ENCODE measurements at places on chromosomes 6 and 20.
A peak's percentile ranks its signal among the peaks of the same experiment; 100 is the strongest.

DNA sequence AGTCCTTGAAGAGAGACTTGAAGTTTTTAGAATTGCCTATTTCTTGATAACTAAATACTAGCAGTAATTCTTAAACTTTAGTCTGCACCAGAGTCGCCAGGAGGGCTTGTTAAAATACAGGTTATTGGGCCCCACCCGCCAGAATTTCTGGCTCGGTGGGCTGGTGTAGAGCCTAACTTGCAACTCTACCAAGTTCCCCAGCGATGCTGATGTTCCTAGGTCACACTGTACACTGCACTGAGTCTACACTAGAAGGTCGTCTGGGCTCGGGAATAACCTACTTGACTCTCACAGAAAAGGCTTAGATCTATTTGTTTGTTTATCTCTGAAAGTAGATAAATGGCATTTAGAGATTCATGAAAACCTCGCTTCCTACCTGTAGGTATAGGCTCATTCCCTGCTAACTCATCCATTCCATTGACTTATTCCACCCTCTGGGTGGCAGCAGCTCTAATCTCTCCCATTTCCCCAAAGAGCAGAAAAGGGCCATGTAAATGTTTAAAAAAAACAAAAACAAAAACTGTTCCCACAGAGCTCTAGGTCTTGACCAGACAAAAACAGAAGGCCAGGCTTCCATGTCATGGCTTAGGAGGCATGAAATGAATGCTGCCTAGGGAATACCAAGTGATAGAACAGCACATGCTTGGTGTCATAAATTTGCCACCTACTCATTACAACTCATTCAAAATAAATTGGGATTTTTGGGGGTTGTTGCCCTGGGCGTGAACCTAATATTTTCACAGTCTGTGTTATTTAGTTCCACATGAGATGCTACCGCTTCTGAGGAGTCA, 292.1 kb downstream of the ADGB start:
- no peak for DNase-seq

DNA sequence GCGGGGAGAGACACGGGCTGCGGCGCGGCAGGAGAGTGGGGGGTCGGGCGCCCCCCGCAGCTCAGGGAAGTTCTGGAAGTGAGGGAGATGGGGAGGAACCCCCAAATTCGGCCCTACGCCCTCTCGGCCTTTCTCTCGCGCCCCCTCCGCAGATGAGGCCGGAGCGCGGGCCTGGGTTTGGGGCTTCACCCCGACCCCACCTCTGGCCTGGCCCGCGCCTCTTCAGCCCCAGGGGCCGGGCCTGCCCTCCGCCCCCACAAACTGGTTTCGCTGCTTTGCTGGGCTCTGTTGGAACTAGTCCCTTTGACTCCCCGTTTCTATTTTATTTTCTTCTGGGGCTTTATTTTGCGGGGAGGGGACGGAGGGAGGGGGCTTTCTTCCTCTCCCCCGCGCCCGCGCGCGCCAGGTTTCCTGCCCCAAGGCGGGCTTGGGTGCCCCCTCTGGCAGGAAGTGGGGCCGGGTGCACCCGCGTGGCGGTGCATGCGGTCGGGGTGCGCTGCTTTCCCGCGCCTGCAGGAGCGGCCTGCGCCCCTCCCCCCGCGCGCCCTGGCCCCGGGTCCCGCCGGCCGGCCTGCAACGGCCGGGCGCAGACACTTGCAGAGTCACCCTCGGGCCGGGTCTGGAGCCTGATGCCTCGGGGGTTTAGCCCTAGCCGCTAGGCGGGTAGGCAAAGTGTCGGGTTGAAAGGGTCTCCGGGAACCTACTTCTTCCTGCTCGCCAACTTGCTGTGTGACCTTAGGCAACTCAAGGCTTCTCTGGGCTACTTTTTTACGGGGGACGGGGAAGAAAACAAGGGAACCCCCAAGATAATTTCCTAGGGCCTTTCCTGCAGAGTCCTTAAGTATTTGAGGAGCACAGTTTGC, 1.3 kb downstream of the HMGA1 start:
- no peak for DNase-seq

- no peak for DNase-seq
Measured at GRCh38 chr20:8073024-8073832, 53.7 kb upstream of the TMX4 start.

DNA sequence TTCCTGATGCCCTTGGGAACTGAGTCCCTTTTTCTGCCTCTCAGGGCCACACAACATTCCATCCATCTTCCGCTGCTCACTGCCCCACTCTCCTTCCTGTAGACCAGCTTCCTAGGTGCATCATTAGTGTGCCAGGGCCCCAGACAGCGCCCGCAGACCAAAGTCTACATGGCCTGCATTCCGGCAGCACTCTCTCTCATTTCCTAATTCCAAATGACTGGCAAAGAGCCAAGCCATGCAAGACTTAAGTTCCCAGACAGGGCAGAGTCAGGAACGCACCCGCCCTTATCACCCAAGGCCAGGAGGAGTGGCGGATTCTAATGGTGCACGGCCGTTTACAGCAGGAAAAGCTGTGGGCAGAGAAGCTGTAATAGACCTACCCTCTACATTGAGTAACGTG, 159.8 kb upstream of the ARID1B start:
- DNase-seq: no peak

DNA sequence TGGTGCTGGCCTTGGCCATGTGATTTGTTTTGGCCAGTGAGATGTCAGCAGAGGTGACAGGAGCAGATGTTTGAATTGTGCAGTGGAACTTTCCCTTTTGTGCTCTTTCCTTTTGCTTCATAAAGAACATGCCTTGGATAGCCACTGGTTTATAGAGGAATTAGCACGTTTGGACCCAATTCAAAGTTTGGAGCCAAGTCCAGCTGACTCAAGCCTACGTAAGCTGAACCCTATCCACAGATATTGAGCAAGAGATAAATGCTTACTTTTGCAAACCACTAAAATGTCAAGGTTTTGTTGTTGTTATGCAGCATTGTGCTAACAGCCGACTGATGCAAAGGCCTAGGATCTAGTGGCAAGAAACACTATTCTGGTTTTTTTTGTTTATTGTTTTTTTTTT, 230.9 kb upstream of the CITED2 start:
- peak; percentile 34 for DNase-seq

DNA sequence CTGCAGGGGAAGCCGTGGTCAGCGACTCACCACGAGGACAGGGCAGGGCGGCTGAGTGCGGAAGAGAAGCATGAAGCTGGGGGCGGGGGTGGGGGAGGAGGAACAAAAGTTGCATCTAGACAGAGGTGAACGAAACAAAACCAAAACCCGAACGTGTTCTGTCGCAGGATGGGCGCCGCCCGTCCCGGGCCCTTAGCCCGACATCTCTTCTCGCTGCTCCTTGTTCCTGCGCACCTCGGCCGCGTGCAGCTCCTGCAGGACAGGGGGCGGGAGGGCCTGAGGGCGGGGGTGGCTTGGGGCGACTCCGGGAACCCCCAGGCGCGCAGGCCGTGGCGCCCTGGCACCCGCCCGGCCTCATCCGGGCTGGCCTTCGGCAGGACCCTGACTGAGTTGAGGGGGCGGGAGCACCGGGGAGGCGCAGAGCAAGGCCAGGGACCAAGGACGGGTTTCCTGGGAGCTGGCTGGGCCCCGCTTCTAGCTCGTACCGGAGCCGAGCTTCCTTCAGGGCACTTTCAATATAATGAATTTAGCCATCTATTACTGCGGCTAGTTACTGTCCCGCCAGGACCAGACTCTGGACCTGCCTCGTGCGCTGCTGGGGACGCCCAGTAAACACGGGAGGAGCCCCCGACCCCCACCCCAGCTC, 12.0 kb downstream of the STMN3 start:
- DNase-seq: peak; percentile 72

- DNase-seq: no peak
Measured at GRCh38 chr6:123994168-123994567, 190.5 kb downstream of the NKAIN2 start.

DNA sequence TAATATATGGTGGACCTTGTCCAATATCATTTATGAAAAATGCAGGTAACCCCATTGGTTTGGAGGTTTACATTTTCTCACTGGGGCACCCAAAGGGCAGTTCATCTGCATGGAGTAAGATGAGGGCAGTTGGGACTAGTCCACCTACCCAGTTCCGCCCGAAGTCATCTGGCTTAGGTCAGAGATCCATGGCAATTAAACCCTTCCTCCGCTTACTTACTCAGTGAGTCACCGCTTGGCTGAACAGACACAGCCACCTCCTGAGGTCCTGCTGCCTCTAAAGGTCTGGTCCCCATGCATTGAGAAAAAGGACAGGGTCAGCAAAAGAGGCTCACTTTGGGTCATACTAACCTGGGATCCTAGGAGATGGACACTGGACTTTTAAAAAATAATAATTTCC, 102.9 kb upstream of the PRL start:
- DNase-seq: no peak

DNA sequence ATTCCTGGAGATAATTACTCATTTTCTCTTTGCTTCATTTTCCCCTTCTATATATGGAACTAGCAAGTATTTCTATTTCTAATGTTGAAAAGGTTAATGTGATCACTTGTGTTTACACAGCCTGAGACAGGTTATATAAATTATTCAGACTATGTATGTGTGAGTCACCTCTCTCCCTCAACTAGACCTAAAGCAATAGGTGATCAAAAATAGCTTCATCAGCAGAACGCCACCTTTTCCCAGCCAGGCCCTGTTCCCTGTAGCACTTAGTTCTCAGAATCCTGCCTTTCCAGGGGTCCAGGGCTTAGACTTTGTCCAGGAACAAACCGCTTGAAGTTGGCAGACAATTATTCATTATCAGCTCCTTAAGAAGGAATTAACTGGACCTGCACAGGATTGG, 125.3 kb upstream of the EXOC2 start:
- no peak for DNase-seq

GRCh38 chr6:46255528-46255927, 84.7 kb upstream of the ENPP5 start:
- no peak for DNase-seq

DNA sequence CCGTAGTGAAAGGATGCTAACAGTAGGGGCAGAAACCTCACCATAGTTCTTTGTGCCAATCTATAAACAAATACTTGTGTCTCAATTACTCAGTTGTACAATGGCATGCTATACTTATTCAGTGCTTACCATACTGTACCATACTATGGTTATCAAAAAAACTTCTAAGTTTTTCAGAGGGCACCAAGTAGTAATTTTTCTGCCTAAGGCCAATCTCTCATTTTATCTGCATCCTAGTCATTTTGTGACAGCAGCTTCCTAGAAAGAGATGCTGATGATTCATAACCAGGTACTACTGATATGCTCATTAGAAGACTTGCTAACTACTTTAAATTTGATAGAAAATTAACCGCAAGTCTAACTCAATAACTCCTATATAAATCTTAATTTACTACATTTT, 42.9 kb downstream of the TMEM244 start:
- no peak for DNase-seq

DNA sequence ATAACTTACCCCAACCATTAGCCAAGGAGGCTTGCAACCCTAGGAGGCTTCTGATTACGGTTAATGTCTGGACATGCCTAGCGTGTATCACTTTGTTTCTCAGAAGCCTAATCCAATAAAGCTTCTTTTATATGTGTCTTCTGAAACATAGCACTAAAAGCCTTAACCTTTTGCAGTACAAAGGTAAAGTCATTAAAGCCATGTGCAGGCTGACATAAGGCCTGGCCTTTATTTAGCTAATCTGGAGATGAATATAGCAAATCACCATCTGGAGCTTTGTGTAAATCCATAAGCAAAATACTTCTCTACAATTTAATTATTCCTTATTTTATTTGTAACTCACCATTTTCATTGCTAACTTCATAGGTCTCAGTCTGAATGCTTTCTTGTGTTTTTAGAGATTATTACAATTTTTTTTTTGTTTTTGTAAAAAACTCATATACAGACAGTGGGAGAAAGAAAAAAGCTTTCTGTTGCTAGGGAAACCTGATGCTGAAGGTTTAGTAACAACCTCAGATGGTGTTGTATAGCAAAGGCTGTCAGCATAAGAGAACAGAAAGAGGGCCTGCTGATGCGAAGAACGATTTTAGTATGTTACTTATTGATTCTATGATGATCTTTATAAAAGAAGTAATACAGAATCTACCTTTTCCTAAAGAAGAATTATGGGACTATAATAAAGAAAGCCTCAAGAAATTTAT, at the start of gene EYS:
TSS of gene EYS (minus strand) at position 101 of the 701 bp plus-strand sequence. CDS start 211,816 bp downstream, outside the sequence.
- no peak for DNase-seq

DNA sequence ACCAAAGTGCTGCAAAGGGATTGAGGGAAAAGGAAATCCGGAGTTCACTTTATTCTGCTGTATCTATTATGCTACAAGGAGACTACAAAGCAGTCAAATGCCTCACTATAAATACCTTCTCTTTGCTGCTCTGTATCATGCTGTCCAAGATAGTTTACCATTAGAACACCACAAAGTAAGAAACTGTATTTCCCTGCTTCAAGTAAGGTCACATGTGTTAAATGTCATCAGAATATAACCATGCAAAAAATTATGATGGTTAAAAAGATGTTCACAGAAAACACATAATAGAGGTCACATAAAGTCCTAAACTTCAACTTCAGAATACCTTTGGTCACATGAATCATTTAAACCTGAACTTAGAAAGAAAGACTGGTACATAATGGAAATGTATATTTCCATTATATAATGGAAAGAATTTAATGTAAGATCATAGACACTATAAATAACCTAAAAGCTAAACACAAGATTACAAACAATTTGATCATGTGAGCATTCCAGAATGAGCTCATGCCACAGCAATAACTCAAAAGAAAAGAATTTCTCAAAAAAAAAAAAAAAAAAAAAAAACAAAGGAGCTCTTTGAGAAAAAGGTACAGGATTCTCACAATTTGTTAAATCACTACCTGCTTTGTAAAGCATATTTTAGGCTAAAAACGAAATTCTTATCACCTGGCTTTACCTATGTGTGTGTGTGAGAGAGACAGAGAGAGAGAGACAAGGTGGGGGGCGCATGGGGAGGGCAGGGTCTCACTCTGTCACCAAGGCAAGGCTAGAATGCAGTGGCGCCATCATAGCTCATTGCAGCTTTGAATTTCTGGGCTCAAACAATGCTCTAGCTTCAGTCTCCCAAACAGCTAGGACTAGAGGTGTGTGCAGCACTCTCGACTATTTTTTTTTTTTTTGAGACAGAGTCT, 58.7 kb downstream of the KIF13A start:
- no peak for DNase-seq

DNA sequence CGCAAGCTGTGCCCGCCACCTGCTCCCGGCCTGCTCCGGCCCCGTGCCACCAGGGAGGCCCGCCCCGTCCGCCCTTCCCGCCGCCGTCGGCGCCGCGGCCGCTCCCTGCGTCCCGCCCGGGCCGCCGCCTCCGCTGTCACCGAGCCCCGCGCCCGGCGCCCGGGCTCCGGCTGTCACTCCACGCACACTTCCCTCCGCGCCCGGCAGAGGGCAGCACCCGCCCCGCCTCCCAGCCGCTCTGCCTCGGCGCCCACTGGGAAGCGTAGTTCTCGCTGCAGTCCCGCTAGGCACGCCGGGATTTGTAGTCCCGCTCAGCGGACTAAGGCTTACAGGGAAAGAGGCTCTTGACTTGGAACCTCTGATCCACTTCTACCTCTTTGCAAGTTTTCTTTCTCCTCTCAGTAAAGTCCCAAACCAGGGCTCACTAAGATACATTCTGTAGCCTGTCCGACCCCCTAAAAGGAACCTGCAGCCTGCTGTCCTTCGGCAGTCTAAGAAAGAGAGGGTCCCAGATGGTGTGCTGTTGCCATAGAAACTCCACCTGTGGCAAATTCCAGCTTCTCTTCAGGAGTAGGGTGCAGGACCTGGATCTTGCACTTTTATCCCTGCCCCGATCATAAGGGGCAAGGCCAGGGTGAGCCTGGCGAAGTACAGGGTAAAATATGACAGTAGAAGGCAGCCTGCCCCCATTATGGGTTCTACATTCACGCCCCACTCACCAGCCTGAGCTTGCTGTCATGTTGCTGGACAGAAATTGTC, at the start of gene TFEB:
TSS of gene TFEB (minus strand) at position 182 of the 759 bp plus-strand sequence. CDS start 44,395 bp downstream, outside the sequence.
- DNase-seq: peak; percentile 96

- no peak for DNase-seq
Measured at GRCh38 chr6:161200610-161201370, 73.1 kb downstream of the AGPAT4 start.

- no peak for DNase-seq
Measured at GRCh38 chr20:49534255-49534712, 33.7 kb downstream of the PTGIS start.
